ENCODE measurements at places on chromosomes 2 and 18.
A peak's percentile ranks its signal among the peaks of the same experiment; 100 is the strongest.

DNA sequence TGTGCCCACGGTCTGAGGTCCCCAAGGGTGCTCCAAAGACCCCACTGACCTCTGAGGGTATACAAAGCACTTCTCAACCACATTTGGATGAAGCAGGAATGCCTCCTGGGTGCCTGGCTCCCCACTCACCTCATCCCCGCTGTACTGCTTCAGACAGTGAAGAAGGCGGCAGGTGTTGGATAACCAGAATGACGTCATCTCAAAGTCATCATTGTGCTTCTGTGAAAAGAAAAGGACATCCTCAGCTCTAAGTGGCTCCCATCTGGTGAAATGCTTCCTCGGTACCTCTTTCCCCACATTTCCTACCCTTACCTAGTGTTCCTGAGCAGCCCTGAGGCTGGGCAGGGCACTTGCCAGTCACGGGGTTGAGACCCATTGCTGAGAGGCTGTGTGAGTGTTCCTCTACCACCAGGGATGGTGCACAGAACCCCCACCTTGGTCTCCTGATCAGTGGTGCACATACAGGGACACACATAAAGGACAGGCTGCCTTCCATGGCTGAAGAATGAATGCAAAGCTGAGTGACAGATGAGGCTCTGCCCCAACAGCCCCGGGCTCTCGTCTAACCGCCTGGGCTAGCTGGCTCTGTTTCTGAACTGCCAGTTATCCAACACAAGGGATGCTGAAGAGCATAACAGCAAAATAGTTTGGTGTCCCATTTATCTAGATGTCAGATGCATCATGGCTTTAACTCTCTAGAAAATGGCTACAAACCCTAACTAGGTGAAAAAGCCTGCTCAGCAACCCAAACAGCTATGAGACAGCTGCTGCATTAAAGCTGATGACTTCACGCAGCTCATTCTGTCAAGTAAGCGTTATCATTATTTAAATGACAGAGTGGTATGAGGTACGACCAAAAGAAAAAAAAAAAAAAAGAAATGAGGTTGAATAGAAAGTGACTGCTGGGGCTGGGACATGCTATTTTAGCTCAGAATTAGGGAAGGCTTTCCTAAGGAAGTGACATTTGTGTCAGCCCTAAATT, 28.2 kb upstream of the ACAA2 start:
- no peak for DNase-seq
- H3K4me3 ChIP-seq, result no peak overlapping the region
- no peaks in the 10 kb centered on the region for H3K36me3 ChIP-seq
- no peak overlapping the region for H3K27ac ChIP-seq

- H3K27ac ChIP-seq, result no peak overlapping the region
- no peaks in the 10 kb centered on the region for H3K4me1 ChIP-seq
- H3K4me3 ChIP-seq, result no peak overlapping the region
These were observed 110.6 kb downstream of the HNRNPLL start for GRCh38 chr2:38492042-38492615.

- H3K27ac ChIP-seq, result no peak overlapping the region
- H3K27me3 ChIP-seq, result no peaks in the 10 kb centered on the region
- no peaks in the 10 kb centered on the region for H3K36me3 ChIP-seq
- DNase-seq, result no peak
These were observed 33.9 kb upstream of the RMP24 start for GRCh38 chr18:35938562-35938961.

- H3K27ac ChIP-seq, result peak overlapping the region; percentile 71
- no peaks in the 10 kb centered on the region for H3K27me3 ChIP-seq
- DNase-seq, result peak; percentile 84
- no peak overlapping the region for H3K4me3 ChIP-seq
- H3K36me3 ChIP-seq, result no peaks in the 10 kb centered on the region
These were observed 163.1 kb downstream of the TTC32 start for GRCh38 chr2:19738707-19739106.

GRCh38 chr2:17363846-17364245, 154.4 kb downstream of the RAD51AP2 start:
- H3K4me3 ChIP-seq, result no peak overlapping the region
- no peak overlapping the region for H3K27ac ChIP-seq
- H3K4me1 ChIP-seq, result no peaks in the 10 kb centered on the region
- H3K36me3 ChIP-seq, result no peaks in the 10 kb centered on the region

- no peaks in the 10 kb centered on the region for H3K27me3 ChIP-seq
- H3K27ac ChIP-seq, result no peak overlapping the region
- no peak overlapping the region for H3K4me3 ChIP-seq
These were observed 248.3 kb downstream of the EN1 start for GRCh38 chr2:118599141-118599540.

DNA sequence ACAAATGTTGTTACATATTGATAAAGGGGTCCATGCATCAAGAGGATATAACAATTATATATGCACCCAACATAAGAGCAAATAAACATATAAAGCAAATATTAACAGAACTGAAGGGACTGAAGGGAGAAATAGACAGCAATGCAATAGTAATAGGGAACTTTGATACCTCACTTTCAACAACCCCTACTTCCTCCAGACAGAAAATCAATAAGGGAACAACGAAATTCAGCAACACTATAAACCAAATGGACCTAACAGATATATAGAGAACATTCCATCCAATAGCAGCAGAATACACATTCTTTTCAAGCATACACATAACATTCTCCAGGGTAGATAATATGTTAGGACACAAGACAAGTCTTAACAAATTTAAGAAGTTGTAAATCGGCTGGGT, 71.7 kb downstream of the L3MBTL4 start:
- no peak overlapping the region for H3K27ac ChIP-seq
- no peak for DNase-seq
- no peak overlapping the region for H3K4me3 ChIP-seq
- H3K36me3 ChIP-seq, result no peaks in the 10 kb centered on the region

DNA sequence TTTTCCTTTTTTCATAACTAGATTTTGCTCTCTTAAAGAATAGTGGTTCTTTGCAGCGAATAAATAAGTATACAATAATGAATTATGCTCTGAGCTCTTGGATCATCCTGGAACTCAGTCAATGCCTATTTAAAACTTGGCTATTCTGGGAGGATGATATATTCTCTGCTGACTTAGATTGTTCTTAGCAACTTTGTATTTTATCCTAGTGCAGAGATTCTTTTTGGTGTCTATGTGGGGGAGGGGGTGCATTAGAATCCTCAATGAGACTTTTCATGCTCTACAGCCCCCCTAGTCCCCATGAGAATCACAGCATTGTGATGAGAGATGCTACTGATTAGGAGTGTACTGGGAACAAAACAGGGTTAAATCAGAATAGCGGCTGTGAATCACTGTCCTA, 8.8 kb upstream of the FAM98A start:
- no peak for DNase-seq
- no peaks in the 10 kb centered on the region for H3K36me3 ChIP-seq
- no peaks in the 10 kb centered on the region for H3K4me1 ChIP-seq
- no peak overlapping the region for H3K27ac ChIP-seq
- H3K27me3 ChIP-seq, result no peaks in the 10 kb centered on the region

- no peaks in the 10 kb centered on the region for H3K36me3 ChIP-seq
- no peaks in the 10 kb centered on the region for H3K27me3 ChIP-seq
- no peak for DNase-seq
- H3K27ac ChIP-seq, result no peak overlapping the region
These were observed 395.0 kb downstream of the ZNF516 start for GRCh38 chr18:76099931-76100457.

Data from ascending aorta (tissue), 2 donors.